ENCODE measurements at places on chromosomes 2 and 18.

GRCh38 chr2:163757814-163758213 is 22.0 kb upstream of the FIGN start:
- DNase-seq = no peak

GRCh38 chr2:168416555-168416954 is 39.5 kb upstream of the CERS6 start:
- no peak for DNase-seq

GRCh38 chr2:29450596-29451222 is 335.5 kb downstream of the CLIP4 start:
- DNase-seq = no peak

DNA sequence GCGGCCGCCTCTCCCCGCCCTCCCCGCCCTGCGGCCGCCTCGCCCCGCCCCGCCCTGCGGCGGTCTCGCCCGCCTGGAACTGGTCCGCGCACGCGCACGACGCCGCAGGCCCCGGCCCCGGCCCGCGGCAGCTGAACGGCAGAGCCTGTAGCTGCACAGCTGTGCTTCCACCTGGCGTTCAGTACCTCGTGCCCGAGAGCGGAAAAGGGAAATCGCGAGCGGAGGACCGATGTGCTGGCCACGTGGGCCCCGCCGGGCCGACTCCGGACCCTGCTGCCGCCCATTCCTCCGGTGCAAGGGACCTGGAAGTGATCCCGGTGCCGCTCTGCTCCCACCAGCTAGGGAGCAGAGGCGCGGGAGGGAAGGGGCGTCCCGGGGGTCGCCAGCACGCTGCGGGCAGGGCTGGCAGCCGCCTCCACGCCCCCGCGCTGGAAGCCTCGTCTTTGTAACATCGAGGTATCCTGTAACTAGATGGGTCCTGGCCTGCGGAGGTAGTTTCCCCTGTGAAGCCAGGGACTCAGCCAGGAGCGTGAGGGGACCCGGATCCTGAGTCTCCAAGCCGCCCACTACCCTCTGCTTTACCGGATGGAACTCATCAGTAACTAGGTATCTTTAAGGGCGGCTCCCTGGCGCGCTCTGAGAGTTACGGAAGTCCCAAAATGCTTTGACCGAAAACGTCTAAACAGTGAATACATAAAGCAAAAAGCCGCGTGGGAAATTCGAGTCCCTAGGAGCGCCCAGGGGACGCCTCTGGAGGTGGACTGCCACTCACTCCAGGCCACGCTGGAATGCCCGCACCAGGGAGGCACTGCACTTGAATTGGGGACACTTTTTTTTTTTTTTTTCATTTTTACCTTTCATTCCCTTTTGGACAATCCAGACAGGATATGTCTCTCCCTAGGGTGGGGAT is 704 bp upstream of the ODC1 start:
- DNase-seq = peak; percentile 92

DNA sequence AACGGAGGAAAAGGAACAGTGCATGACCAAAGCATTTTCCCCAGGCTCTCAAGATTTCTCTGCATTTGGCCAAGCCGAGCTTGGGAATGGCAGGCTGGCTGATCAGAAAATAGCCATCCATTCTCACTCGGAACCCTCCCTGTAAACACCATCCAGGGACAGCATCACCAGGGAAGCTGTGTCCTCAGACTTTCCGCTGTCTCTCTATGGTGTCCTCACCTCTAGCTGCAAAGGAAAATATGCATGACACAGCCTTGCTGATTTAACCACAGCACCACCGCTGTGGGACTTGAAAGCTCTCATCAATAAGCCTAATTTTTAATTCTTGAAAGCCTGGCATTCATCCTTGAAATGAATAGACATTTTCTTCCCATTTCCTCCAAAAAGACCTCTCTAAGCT is 311.7 kb downstream of the EIPR1 start:
- no peak for DNase-seq

DNA sequence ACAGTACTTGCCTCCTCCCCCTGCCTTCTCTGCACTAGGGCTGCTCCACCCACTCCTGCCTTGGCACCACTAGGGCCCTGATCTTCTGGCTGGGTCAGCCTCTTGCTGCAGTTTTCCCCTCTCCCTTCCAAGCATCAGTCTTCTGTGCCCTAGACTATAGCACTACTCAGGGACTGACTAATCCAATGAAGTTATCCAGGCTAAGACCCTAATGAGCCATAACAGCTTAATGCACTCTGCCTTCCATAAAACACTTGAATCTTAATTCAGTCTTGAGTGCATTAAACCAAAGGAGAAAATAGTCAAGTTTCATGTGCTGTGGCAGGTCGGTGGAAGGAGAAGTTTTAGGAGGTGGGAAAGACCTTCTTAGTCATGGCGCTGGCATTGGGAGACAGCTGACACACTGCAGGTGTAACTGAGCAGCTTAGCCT is 95.7 kb downstream of the BIN1 start:
- no peak for DNase-seq

DNA sequence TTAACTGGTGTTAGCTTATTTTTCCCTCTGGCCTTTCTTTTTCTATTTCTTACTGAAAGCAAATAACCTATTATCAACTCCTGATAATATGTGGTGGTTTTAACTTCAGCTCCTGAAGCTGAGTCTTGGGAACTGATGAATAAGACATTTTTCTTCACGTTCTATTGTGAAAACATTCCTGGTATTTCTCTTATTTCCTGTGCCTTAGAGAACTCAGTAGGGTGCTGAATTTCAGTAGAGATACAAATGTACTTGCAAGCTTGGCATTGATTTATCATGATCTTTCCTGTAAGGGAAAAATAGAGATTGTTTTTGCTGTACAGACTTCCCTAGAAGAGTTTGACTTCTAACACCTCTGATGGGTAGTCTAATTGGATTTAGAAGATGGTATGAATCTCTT is 52.8 kb upstream of the DCC start:
- no peak for DNase-seq

DNA sequence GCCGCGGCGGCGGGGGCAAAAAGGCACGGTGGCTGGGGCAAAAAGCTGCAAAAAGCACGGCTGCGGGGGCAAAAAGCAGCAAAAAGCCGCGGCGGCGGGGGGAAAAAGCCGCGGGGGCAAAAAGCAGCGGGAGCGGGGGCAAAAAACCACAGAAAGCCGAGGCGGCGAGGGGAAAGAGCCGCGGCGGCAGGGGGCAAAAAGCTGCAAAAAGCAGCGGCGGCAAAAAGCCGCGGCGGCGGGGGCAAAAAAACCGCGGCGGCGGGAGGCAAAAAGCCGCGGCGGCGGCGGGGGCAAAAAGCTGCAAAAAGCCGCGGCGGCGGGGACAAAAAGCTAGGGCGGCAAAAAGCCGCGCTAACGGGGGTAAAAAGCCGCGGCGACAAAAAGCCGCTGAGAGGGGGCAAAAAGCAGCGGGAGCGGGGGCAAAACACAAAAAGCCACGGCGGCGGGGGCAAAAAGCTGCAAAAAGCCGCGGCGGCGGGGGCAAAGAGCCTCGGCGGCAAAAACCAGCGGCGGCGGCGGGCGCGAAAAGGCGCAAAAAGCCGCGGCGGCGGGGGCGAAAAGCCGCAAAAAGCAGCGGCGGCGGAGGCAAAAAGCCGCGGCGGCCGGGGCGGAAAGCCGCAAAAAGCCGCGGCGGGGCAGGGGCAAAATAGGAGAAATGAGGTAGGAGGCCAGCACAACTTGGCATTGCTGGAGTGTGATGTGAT is 123.4 kb downstream of the ANKRD30BL start:
- DNase-seq = no peak

DNA sequence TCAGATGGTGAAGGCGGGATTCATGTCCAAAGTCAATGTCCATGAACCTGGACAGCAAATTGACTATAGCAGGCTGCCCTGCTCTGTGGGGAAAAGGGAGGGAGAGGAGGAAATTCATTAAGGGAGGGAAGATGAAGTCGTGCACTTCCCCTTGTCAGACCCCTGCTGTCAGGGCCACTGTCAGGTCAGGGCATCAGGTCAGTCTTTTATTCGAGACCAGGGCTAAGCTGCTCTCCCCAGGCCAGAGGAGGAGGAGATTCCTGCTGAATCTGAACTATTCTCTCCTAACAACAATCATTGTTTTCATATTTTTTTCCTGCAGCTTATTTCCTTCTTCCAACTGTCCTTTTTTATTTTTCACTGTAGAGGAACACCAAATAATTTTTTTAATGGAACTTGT is 17.2 kb downstream of the CNDP1 start:
- no peak for DNase-seq

- DNase-seq = no peak
These were observed 21.0 kb upstream of the RRM2 start for GRCh38 chr2:10101491-10101890.

DNA sequence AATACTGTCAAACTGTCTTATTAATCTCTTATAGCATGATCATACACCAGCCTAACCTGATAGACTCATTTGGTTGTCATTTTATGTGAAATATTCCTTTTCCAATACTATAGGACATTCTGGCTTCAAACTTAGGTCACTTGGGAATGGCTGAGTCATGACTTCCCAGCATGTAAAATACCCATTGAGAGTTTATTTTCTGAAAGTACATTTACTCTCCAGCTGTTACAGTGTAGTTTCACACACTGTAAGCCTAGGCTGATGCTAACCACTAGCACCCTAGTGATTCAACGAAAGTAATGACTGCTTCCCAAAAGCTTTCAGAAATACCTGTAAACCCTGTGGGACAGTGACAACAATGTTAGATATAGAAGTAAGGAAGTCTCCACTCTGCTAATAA is 93.8 kb downstream of the FIGN start:
- DNase-seq = no peak

- no peak for DNase-seq
These were observed 289.4 kb downstream of the CMPK2 start for GRCh38 chr2:6576302-6576701.

GRCh38 chr2:131029812-131030211 is 63.4 kb downstream of the FAM168B start:
- no peak for DNase-seq

DNA sequence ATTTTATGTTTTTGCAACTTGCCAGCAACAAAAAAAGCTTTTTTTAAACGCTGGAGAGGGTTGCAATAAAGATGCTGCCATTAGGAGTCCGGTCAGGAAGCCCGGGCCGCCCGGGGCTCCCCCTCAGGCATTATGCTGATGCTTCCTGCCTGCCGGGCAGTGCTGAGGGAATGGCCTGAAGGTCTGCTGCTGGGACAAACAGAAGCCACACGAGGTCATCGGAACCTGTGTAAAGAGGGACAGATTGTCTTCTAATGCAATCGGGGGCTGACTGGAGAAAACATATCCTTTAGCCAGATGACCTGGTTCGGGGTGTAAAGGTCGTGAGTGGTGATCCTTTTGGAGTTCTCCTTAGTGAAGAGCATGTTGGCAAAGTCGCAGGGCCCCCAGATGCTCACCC is 2.3 kb downstream of the IMPA2 start:
- DNase-seq = no peak

All from activated naive CD4-positive, alpha-beta T cell treated with anti-CD3 and anti-CD28 coated beads for 36 hours (primary cell).